ENCODE measurements at places on chromosomes 7 and 10.

- no peaks in the 10 kb centered on the region for H3K36me3 ChIP-seq
- no peak overlapping the region for H3K27ac ChIP-seq
- peaks cover 3% of the 10 kb centered on the region for H3K4me1 ChIP-seq
- H3K27me3 ChIP-seq = peaks cover 1% of the 10 kb centered on the region
- no peak overlapping the region for H3K4me3 ChIP-seq
Observed at GRCh38 chr7:90692396-90692795, 96.3 kb downstream of the CDK14 start.

DNA sequence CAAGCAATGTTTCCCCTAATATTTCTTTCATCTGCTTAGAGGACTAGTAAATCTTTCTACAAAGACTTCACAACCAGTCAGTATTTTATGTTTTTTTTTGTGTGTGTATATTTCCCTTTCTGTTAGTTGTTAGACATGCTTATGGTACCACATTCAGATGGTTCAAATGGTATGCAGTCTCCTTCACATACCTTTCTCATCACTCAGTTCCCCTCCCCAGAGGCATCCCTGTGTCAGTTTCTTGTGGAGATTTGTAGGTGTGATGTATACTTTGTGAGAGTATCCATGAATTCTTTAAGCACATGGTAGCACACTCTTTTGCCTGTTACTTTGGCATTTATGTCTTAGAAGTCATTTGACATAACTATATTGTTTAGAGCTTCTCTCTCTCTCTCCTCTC is 4.4 kb downstream of the ZNF485 start:
- H3K36me3 ChIP-seq = peaks cover 86% of the 10 kb centered on the region
- H3K27me3 ChIP-seq = no peaks in the 10 kb centered on the region
- H3K27ac ChIP-seq = no peak overlapping the region
- H3K4me3 ChIP-seq = no peak overlapping the region
- DNase-seq = no peak

GRCh38 chr10:110569736-110570135 is 2.2 kb downstream of the SMC3 start:
- DNase-seq = no peak
- H3K27ac ChIP-seq = peak overlapping the region; percentile 52
- H3K27me3 ChIP-seq = peaks cover 3% of the 10 kb centered on the region

DNA sequence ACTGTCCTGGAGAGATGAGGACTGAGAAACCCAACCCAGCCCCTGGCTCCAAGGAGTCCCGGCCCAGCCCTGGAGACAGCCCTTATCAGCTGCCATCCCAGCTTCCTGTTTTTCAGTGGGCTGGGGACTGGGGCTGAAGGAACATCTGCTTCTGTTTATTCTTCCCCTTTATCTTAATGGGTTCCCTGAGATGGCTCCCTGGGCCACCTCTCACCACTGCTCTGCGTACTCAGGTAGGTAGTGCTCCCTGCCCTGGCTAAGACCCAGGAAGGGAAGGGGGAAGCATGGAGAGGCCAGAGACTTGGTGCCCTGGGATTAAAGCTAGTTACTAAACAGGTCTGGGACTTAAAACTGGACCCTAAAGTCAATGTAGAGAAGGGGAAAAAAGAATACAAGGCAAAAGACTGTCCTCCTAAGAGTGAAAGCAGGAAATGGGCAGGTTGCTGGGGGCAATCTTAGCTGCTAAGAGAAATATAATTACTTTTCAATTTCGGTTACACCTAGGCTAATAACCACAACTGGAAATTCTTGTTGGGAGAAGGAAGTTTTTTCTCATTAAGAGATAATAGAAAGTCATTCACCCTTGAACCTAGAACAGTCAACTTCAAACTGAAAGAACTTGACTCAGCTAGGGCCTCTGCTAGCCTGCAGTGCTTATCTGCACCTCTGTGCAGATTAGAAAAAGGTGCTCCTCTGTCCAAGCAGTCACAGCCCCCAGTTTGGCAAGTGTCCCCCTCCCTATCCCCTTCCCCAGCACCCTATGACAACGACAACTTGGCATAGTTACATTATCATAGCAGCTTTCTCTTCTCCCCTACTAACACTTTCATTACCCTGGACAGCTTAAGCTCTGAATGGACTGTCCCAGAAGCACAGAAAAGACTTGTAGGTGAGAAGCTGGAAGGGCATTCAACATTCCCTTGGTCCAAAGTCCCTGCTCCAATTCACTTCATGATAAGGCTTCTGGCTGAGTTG is 65.6 kb upstream of the KDM7A start:
- DNase-seq = no peak
- no peaks in the 10 kb centered on the region for H3K36me3 ChIP-seq
- H3K27me3 ChIP-seq = no peaks in the 10 kb centered on the region
- peaks cover 12% of the 10 kb centered on the region for H3K4me1 ChIP-seq
- H3K4me3 ChIP-seq = no peak overlapping the region

- H3K27me3 ChIP-seq = no peaks in the 10 kb centered on the region
- DNase-seq = no peak
- no peaks in the 10 kb centered on the region for H3K36me3 ChIP-seq
- H3K4me1 ChIP-seq = peaks cover 9% of the 10 kb centered on the region
- H3K27ac ChIP-seq = no peak overlapping the region
- H3K4me3 ChIP-seq = no peak overlapping the region
Observed at GRCh38 chr10:103740611-103741010, 114.8 kb downstream of the SH3PXD2A start.

- no peak overlapping the region for H3K4me3 ChIP-seq
- no peak for DNase-seq
- H3K4me1 ChIP-seq = peaks cover 4% of the 10 kb centered on the region
- H3K27ac ChIP-seq = no peak overlapping the region
Observed at GRCh38 chr10:71125749-71126107, 86.6 kb upstream of the UNC5B start.

- H3K27me3 ChIP-seq = no peaks in the 10 kb centered on the region
- peaks cover 5% of the 10 kb centered on the region for H3K36me3 ChIP-seq
- H3K27ac ChIP-seq = peak overlapping the region; percentile 53
- H3K4me3 ChIP-seq = peak overlapping the region; percentile 9
- DNase-seq = no peak
- peaks cover 92% of the 10 kb centered on the region for H3K4me1 ChIP-seq
Observed at GRCh38 chr7:116218051-116218645, 7.8 kb downstream of the TES start.

DNA sequence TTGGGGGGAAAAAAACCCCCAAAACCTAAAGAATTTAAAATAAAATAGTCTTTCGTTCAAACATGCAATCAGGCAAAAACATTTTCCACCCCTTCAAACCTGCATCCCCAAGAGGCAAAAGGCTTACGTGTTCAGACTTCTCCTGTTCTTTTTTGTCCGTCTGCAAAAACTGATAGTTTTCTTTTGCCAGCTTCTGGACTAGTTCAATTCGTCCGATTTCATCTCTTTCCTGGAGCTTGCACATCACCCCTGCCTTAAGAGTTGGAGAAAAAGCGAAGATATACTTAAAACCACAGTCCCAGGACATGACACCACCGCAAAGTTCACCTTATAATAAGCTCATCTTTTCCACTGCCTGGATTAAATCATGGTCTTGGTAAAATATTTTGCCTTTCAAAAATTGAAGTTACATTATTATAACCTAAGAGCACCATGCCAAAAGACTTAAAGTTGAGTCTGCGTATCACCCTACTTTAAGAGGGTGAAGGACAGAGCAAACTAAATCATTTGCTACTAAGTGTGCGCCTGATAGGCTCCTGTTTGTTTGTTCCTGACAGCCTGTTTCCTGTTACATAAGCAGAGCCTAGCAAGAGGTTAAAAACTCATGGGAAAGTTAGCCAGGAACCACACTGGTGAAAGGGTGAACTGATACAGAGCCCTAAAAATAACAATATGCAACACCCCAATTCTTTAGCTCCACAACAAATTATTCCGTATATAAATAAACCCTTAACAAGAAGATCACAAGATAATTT is 137.0 kb downstream of the RAPGEF5 start:
- H3K36me3 ChIP-seq = peaks cover 2% of the 10 kb centered on the region
- DNase-seq = no peak
- no peak overlapping the region for H3K4me3 ChIP-seq
- no peaks in the 10 kb centered on the region for H3K4me1 ChIP-seq
- peaks cover 5% of the 10 kb centered on the region for H3K27me3 ChIP-seq

DNA sequence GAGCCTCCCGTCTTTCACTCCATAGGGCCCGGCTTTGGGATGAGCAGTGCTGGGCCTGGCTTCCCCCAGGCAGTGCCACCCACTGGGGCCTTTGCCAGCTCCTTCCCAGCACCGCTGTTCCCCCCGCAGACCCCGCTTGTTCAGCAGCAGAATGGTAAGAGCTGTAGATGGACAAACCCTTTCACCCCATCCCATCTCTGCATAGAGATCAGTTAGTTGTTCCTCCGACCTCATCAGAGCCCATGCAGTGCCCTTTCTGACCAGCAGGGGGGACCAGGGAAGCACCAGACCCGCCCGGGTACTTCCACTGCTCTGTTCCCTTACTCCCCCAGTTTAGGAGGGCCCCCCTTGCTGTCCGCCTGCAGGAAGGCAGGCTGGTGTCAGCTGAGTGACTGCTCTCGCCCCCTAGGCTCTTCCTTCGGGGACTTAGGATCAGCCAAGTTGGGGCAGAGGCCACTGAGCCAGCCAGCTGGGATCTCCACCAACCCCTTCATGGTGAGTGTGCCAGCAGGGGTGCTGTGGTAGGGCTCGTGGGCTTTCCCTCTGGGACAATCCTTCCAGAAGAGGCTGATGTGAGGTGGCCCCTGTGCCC is 9.8 kb downstream of the SAP25 start:
- no peak overlapping the region for H3K4me3 ChIP-seq
- peaks cover 20% of the 10 kb centered on the region for H3K4me1 ChIP-seq
- peaks cover 18% of the 10 kb centered on the region for H3K36me3 ChIP-seq
- no peaks in the 10 kb centered on the region for H3K27me3 ChIP-seq
- no peak overlapping the region for H3K27ac ChIP-seq
- peak; percentile 90 for DNase-seq

GRCh38 chr7:140559410-140559809 is 80.1 kb upstream of the MKRN1 start:
- no peaks in the 10 kb centered on the region for H3K4me1 ChIP-seq
- H3K27me3 ChIP-seq = peaks cover 2% of the 10 kb centered on the region
- DNase-seq = no peak
- H3K36me3 ChIP-seq = no peaks in the 10 kb centered on the region
- no peak overlapping the region for H3K4me3 ChIP-seq

GRCh38 chr7:45923290-45923689 is 2.2 kb upstream of the IGFBP3 start:
- peaks cover 19% of the 10 kb centered on the region for H3K4me1 ChIP-seq
- peak; percentile 72 for DNase-seq
- H3K4me3 ChIP-seq = peak overlapping the region; percentile 22
- H3K27ac ChIP-seq = no peak overlapping the region

- no peak overlapping the region for H3K4me3 ChIP-seq
- no peak for DNase-seq
- H3K27ac ChIP-seq = no peak overlapping the region
- H3K36me3 ChIP-seq = no peaks in the 10 kb centered on the region
- H3K27me3 ChIP-seq = no peaks in the 10 kb centered on the region
Observed at GRCh38 chr10:68242051-68242450, 10.1 kb upstream of the ATOH7 start.

GRCh38 chr10:16192337-16192736 is 244.5 kb upstream of the PTER start:
- DNase-seq = no peak
- H3K27me3 ChIP-seq = peaks cover 5% of the 10 kb centered on the region
- H3K4me1 ChIP-seq = peaks cover 16% of the 10 kb centered on the region
- no peak overlapping the region for H3K27ac ChIP-seq

GRCh38 chr10:121999301-121999700 is 10.3 kb downstream of the TACC2 start:
- H3K27ac ChIP-seq = no peak overlapping the region
- H3K27me3 ChIP-seq = peaks cover 16% of the 10 kb centered on the region
- peaks cover 2% of the 10 kb centered on the region for H3K36me3 ChIP-seq
- H3K4me1 ChIP-seq = no peaks in the 10 kb centered on the region
- no peak for DNase-seq
- no peak overlapping the region for H3K4me3 ChIP-seq

DNA sequence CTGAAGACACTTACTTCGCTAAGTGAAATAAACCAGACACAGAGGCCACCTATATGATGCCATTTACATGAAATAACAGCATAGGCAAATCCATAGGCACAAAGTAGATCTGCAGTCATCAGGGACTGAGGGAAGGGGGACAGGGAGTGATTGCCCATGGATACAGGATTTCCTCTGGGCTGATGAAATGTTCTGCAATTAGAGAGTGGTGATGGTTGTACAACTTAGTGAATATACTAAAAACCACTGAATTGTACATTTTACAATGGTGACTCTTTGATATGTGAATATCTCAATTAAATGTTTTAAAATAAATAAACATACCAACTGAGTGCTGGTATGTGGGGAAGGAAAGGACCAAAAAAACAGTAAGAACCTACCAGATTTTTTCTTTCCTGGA is 20.4 kb downstream of the PPA1 start:
- H3K4me3 ChIP-seq = no peak overlapping the region
- no peak overlapping the region for H3K27ac ChIP-seq
- H3K4me1 ChIP-seq = no peaks in the 10 kb centered on the region
- no peak for DNase-seq
- H3K36me3 ChIP-seq = peaks cover 49% of the 10 kb centered on the region

- no peak overlapping the region for H3K27ac ChIP-seq
- no peak for DNase-seq
- H3K4me1 ChIP-seq = no peaks in the 10 kb centered on the region
- H3K4me3 ChIP-seq = no peak overlapping the region
- H3K36me3 ChIP-seq = no peaks in the 10 kb centered on the region
Observed at GRCh38 chr7:4144811-4145510, 537.1 kb upstream of the FOXK1 start.

DNA sequence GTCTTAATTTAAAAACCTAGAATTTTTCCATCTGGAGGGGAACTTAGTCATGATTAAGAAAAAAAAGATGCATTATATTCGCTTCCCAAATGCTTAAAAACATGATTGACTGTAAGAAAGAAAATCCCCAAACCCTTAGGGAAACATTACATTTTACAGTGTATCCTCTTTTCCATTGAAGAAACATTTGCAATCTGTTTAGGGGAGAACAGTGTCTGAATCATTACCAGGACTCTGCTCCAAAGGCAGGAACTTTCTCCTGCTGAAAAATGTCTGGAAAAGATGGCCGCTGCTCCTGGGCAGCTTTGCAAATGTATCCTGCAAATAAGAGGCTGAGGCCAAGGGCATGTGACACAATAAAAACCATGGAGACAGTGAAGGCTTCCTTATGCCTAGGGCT is 173.7 kb downstream of the BUB3 start:
- H3K4me1 ChIP-seq = peaks cover 19% of the 10 kb centered on the region
- no peak for DNase-seq
- no peak overlapping the region for H3K27ac ChIP-seq
- H3K27me3 ChIP-seq = peaks cover 4% of the 10 kb centered on the region
- H3K36me3 ChIP-seq = peaks cover 6% of the 10 kb centered on the region

- H3K4me3 ChIP-seq = no peak overlapping the region
- no peak for DNase-seq
- H3K27ac ChIP-seq = no peak overlapping the region
Observed at GRCh38 chr7:74587435-74588126, 69.9 kb upstream of the GTF2I start.

- H3K27ac ChIP-seq = no peak overlapping the region
- H3K4me1 ChIP-seq = no peaks in the 10 kb centered on the region
- DNase-seq = no peak
Observed at GRCh38 chr7:55618913-55619312, 46.6 kb upstream of the VOPP1 start.

GRCh38 chr10:29740981-29741545 is 106.3 kb upstream of the SVIL start:
- no peak for DNase-seq
- H3K27ac ChIP-seq = no peak overlapping the region
- H3K4me3 ChIP-seq = no peak overlapping the region

Measured in activated naive CD8-positive, alpha-beta T cell treated with anti-CD3 and anti-CD28 coated beads, Interleukin-2, amount 50 U/mL, for 24 hours (primary cell).